Occipital lobe (tissue), 3 donors: ENCODE measurements at places on chromosomes 11 and 22.

DNA sequence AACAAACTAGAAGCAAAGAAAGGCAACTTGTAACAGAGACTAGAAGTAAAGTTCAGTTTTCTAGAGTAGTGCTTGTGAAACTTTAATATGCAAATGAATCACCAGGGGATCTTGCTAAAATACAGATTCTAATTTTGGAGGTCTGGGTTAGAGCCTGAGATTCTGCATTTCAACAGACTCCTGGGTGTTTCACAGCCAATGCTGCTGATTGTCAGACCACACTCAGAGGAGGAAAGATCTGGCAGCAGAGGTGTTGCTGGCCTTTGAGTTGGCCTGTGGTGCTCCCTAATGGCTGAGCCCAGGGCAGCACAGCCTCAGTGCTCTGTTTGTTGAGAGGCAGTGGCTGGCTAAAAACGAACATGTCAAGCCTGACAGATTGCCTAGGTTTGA lies 5.4 kb downstream of the CRY2 start:
- DNase-seq, result no peak

- no peak for DNase-seq
Measured at GRCh38 chr11:61875698-61876097, 15.6 kb downstream of the FADS3 start.

DNA sequence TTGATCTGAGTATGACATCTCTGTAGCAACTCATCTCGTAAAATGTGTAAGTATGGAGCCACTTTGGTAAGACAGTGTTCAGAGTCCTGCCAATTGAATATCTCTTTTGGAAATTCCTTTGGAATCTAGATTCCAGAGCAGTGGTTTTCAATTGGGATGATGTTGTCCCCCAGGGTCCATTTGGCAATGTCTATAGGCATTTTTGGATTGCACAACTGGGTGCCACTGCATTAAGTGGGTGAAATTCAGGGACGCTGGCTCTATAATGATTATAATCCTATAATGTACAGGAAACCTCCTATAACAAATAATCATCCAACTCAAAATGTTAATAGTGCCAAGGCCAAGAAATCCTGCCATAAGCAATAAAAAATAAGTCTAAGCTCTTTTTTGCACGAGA lies 404.8 kb upstream of the RAG2 start:
- DNase-seq, result no peak

DNA sequence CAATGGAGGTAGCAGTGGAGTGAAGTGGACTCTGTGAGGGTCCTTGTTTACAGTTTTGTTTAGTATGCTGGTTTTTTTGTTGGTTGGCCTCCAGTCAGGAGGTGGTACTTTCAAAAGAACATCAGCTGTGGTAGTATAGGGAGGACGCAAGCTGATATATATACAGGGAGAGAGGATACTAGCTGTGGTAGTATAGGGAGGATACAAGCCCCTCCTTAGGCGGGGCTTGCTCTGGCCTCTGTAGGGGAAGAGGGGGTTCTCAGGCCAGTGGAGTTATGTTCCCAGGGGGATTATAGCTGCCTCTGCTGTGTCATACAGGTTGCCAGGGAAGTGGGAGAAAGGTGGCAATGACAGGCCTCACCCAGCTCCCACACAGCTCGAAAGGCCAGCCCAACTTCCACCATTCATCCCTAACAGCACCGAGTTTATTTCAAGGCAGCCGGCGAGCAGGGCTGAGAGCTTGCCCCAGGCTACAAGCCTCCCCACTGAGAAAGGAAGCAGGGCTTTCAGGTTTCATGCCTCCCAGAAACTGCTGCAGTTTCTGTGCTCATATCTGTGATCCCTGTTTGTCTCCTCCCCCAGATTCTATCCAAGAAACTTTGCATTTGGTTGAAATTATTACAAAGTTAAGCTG lies 10.4 kb downstream of the OR52E6 start:
- no peak for DNase-seq

DNA sequence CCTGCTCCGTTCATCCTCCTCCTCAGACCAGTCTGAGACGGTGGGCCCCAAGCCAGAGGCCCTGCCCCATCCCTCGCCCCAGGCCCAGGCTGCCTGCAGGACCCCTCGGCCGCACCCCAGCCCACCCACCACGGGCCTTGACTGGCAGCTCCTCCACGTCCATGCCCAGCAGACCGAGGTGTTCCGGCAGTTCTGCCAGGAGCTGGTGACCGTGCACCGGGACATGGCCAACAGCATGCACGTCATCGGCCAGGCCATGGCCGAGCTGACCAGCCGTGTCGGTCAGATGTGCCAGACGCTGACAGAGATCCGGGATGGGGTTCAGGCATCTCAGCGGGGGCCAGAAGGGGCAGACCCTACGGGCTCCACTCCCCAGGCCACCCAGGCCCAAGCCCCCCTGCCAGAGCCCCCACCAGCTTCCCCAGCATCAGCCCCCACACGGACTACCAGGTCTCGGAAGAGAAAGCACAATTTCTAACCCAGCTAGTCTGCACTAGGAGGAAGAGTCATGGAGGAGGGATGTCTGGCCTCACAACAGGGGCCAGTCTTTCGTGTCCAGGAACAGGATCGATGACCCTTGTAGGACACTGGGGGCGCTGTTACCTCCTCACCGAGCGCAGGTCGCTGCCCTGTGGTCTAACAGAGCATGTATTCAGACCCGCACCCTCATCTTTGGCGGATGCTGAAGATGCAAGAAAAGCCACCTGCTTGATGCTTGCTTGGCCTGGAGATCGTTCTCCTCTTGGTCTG lies 66.3 kb downstream of the PRDM11 start:
- DNase-seq, result no peak
